ENCODE measurements at places on chromosomes 11 and 22. TPM values are rescaled to one million over a fixed set of nuclear protein-coding genes. Genes with fewer than 3 reads are reported as not detected.

The PGA4 gene
- not detected for total RNA-seq

The TMEM45B gene
- 2.9 TPM for total RNA-seq

The BBOX1 gene
- total RNA-seq: not detected

DNA sequence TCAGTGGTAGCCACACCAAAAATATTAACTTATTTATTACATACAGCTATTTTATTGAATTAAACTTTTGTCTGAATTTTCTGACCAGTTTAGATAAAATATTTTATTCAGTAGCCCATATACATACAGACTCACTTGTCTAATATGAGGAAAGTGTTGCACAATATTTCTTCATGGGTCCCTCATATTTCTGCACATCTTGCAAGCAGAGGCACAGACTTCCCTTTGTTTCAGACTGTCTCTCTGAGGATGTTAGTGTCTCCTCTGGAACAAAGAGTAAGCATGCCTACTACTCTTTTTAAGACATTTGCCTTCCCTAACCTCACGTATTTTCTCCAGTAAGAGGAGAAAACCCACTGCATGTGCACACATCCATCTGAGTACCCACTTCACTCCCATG is 81.2 kb downstream of the OR5AK2 start:
- no peak for DNase-seq

GRCh38 chr11:85680897-85681296 is 5.1 kb downstream of the CCDC89 start:
- no peak for DNase-seq

DNA sequence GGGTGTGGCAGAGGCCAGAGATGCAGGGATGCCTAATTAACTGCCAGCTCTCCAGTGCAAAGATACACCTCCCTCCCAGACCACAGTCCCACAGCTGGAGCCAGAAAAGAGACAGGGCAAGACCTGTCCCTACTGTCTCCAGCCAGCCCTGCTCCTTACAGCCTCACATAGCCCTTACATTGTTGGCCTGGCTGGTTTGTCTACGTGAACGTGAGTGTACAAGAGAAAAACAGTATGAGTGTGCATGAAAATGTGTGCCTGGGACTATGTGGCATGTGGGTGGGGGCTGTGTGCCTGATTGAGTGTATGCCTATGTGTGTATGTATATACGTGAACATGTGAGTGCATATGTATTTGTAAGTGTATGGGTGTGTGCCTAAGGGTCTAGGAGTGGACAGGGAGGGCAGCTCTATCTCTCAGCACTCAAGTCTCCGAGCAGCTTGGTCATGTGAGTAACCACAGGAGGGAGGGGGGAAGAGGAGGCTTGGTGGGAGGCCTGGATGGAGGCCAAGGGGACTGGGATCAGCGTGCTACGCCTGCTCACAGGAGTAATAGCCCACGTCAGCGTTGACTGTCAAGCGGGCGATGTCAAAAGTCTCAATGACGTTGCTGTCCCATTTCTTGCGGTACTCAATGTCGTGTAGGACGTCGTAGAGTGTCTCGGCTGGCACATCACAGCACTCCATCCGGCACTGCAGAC is 6.6 kb upstream of the ARAP1 start:
- DNase-seq: no peak

- no peak for DNase-seq
Observed at GRCh38 chr22:30824711-30825110, 130.0 kb downstream of the OSBP2 start.

DNA sequence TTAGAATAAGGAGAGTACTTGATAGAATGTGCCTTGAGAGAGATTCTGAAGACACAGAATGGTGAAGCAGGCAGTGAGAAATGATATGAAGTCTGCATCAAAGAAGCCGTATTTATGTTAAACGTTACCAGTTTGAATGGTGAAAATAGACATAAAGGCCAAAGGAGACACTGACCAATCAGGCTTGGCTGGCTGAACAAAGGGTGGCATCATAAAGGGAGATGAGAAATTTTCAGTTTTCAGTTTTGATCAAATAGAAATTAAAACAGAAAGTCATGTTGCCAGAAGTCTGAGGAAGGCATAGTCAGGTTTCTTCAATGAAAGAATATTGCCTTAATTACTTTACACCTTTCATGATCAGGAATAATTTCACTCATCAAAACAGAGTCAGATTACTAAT is 6.6 kb downstream of the OR51F1 start:
- no peak for DNase-seq
